ENCODE measurements at places on chromosomes 12 and 14. TPM values are rescaled to one million over a fixed set of nuclear protein-coding genes. Genes with fewer than 3 reads are reported as not detected.
A peak's percentile ranks its signal among the peaks of the same experiment; 100 is the strongest.

GRCh38 chr12:102759466-102759865 is 157.6 kb downstream of the PAH start:
- no peaks in the 10 kb centered on the region for H3K4me1 ChIP-seq
- no peak for DNase-seq
- peaks cover 20% of the 10 kb centered on the region for H3K27me3 ChIP-seq
- H3K36me3 ChIP-seq: no peaks in the 10 kb centered on the region
- no peak overlapping the region for H3K4me3 ChIP-seq

GRCh38 chr12:14710632-14711320 is 14.4 kb upstream of the GUCY2C start:
- H3K27ac ChIP-seq: no peak overlapping the region
- H3K36me3 ChIP-seq: no peaks in the 10 kb centered on the region
- peaks cover 11% of the 10 kb centered on the region for H3K27me3 ChIP-seq
- no peak for DNase-seq

DNA sequence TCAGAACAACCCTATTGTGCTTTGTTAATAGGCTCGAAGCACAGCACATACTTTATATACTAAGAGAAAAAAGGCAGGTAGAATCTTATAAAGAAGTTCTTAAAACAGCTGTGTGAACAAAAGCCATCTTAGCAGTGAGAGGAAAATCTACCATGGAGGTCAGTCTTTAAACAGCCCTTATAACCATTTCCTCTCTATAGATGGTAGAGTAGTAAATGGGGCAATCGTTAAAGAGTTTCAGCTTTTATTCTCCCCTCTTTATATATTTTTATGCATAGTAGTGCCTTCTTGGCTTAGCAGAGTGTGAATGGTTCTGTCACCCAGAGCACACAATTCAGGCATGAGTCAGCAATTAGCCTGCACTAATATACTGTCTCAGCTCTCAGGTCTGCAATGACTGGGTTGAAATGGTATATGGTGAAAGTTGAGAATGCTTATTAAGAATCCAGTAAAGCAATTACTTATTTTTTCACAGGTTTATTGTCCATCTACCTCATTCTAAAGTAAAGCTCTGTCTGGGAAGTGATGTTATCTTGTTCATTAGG is 305.0 kb downstream of the NELL2 start:
- H3K36me3 ChIP-seq: peaks cover 60% of the 10 kb centered on the region
- no peaks in the 10 kb centered on the region for H3K27me3 ChIP-seq
- no peak overlapping the region for H3K4me3 ChIP-seq
- peaks cover 22% of the 10 kb centered on the region for H3K4me1 ChIP-seq
- no peak overlapping the region for H3K27ac ChIP-seq

DNA sequence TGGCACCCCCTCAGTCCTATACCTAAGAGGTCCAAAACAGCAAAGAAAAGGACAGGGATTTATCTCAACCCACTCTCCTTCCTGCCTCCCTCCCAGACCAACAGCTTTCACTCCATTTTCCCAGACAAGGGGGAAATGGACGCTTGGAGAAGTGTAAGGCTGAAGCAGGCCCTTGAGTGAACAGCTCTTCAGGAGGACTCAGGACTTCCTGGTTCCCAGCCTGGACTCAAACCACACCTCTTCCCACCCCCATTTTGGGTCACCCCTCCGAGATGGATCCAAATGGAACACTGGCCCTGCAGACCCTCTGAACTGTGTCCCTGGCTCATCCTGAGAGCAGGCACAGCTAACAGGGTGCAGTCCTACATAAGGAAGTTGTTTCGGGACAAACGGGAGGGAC is 2.7 kb downstream of the KMT2D start:
- no peaks in the 10 kb centered on the region for H3K27me3 ChIP-seq
- no peak for DNase-seq
- peak overlapping the region; percentile 89 for H3K27ac ChIP-seq
- peaks cover 74% of the 10 kb centered on the region for H3K4me1 ChIP-seq
- peaks cover 29% of the 10 kb centered on the region for H3K36me3 ChIP-seq

- DNase-seq: no peak
- H3K36me3 ChIP-seq: no peaks in the 10 kb centered on the region
- no peaks in the 10 kb centered on the region for H3K4me1 ChIP-seq
- H3K27ac ChIP-seq: no peak overlapping the region
- peaks cover 11% of the 10 kb centered on the region for H3K27me3 ChIP-seq
Observed at GRCh38 chr14:20118795-20119194, 8.3 kb downstream of the OR4K17 start.

DNA sequence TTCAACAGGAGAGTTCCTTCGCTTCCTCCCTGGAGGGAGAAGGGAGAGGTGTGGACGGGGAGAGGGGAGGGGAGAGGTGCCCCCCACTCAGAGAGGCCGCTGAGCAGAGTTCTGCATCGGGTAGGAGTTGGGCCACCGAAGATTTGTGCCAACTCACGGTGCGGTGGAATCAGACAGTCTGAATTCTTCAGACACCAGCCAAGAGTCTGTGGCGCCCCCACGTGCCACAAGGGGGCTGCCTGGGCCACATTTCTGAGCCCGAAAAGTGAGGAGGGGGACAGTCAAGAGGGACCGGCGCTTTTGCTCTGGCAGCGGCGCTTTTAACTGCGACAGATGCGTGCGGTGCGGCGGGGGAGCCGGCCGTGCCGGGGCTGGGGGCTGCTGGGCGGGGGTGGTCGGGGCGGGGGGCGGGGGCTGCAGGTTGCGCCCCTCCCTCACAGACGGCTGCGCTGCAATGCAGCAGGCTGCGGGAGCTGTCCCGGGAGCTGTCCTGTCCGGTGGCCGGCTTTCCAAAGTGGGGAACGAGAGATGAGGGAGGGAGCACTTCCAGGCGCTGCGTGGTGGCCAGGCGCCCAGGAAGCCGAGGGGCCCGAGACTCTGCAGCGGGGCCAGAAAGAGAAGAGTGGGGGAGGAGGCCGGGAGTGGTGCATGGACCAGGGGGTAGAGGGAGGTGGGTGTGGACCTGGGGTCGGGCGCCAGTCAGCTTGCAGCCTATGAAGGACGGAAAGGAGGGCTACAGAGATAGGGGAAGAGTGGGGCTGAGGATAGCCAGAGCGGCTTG is 975 bp upstream of the RTL1 start:
- H3K27ac ChIP-seq: no peak overlapping the region
- no peak for DNase-seq
- peaks cover 57% of the 10 kb centered on the region for H3K27me3 ChIP-seq
- no peak overlapping the region for H3K4me3 ChIP-seq
- H3K4me1 ChIP-seq: no peaks in the 10 kb centered on the region
- H3K36me3 ChIP-seq: no peaks in the 10 kb centered on the region

DNA sequence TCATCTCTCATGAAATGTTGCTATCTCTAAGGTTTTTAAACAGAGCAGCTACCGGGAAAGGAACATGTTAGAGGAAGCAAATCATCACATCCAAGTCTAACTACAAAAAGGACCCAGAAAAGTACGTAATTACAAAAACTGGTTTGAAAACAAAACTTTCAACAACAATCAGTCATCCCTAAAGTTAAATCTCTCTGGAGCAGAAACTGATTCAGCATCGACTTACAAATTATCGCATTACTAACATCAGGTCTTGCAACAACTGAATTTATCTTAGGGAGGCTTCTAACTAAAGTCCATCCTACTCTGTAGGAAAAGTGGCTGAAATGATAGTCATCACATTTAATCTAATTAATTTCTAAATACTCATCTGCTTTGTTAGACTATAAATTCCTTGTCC is 137.0 kb downstream of the MED13L start:
- peaks cover 71% of the 10 kb centered on the region for H3K4me1 ChIP-seq
- no peaks in the 10 kb centered on the region for H3K27me3 ChIP-seq
- no peak overlapping the region for H3K27ac ChIP-seq
- no peak for DNase-seq
- H3K36me3 ChIP-seq: no peaks in the 10 kb centered on the region
- no peak overlapping the region for H3K4me3 ChIP-seq

Gene MTHFD1
- 44.2 TPM for polyA plus RNA-seq

Gene FOXN4
- polyA plus RNA-seq: not detected

Gene DPY19L2
- 0.72 TPM for polyA plus RNA-seq

Gene POLE2
- polyA plus RNA-seq: 1.3 TPM

Gene TMEM116
- 15.6 TPM for polyA plus RNA-seq

Gene RERG
- not detected for polyA plus RNA-seq

Gene STAT2
- polyA plus RNA-seq: 61.7 TPM
